ENCODE measurements at places on chromosomes 4 and X.

DNA sequence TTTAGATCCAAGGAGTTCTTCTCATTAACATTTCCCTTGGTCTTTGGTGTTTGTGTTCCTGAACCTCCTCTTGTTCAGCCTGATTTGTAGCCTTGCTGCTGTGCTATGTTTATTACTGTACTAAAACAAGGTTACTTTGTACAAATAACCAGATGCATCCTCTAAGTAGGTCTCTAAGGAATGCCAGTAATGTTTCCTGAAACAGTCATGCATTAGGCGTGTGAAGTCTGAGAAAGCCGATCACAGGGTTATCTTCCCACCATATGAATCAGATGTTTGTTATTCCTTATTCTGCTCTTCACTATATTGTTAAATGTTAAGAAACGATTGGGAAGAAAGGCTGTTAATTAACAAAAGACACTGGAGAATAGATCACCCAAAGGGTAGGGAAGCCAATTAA, 66.9 kb downstream of the GALNTL6 start:
- peak; percentile 91 for DNase-seq

DNA sequence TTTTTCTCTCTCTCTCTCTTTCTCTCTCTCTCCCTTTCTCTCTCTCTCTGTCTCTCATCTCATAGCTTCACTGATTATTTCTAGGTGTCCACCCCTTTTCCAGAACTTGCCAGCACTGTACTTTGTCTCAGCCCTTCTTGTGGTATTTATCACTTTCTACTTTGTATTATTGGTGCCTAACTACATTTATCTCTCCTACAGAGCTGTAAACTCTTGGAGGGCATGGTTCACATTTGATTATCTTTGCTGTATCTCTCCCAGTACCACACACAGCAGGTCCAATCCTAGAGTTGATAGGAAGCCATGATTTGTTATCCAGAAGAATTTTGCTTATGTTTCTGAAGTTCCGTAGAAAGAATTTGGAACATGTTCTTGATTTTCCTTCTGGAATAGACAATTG, 5.2 kb upstream of the PRKG2 start:
- DNase-seq, result no peak

GRCh38 chr4:156475322-156475721, 496.3 kb downstream of the PDGFC start:
- DNase-seq, result peak; percentile 74

GRCh38 chrX:9429767-9430166, 35.1 kb upstream of the TBL1X start:
- DNase-seq, result no peak

DNA sequence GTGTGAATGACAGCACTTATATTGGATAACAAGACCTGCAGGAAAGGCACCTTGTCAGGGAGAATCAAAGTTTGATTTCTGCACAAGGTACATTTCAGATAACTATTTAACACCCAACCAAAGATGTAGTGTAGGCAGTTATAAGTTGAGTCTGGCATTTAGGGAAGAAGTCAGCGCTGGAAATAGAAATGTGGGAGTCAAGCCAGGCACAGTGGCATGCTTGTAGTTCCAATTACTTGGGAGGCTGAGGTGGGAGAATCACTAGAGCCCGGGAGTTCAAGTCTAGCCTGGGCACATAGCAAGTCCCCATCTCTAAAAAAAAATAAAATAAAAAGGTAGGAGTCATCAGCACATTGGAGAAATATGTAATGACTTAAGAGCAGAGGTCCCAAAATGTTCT, 295.1 kb downstream of the ZNF674 start:
- no peak for DNase-seq

- DNase-seq, result peak; percentile 16
Observed at GRCh38 chr4:5940470-5941203, 47.8 kb upstream of the CRMP1 start.

DNA sequence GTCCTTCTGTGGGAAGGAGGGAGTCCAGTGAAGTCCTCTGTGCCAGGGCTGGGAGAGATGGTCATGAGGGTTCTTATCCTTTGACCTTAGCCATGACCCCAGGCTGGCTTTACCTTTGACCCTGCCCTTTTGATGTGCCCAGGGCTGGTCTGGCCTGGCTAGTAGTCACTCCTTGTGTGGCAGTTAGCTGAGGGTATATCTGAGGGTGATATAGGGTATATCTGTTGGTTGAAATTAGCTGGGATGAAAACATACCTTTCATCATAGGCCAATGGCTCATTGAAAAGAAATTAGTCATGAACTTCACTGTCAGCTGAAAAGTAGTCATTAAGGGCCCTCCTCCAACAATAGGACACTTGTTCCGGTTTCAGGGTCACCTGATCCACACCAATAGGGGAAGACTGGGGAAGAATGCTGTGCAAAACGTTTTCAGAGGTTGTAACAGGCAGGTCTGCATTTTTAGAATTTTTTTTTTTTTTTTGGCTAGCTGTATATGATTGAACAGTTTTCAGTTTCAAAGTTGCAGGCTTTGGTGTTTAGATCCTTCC, 74.6 kb upstream of the STOX2 start:
- DNase-seq, result no peak

GRCh38 chr4:82968972-82969371, 41.7 kb downstream of the LIN54 start:
- no peak for DNase-seq

DNA sequence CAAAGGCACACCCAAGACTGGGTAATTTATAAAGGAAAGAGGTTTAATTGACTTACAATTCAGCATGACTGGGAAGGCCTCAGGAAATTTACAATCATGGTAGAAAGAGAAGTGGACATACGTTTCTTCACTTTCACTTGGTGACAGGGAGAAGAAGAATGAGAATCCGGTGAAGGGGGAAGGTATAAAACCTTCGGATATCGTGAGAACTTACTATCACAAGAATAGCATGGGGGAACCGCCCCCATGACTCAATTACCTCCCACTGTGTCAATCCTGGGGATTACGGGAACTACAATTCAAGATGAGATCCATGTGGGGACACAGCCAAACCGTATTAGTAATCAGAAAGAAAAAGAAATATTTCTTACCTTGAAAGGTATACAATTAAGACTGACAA, 782.9 kb upstream of the HS3ST1 start:
- no peak for DNase-seq

GRCh38 chrX:22365460-22365859, 92.7 kb downstream of the CBLL2 start:
- DNase-seq, result peak; percentile 80

DNA sequence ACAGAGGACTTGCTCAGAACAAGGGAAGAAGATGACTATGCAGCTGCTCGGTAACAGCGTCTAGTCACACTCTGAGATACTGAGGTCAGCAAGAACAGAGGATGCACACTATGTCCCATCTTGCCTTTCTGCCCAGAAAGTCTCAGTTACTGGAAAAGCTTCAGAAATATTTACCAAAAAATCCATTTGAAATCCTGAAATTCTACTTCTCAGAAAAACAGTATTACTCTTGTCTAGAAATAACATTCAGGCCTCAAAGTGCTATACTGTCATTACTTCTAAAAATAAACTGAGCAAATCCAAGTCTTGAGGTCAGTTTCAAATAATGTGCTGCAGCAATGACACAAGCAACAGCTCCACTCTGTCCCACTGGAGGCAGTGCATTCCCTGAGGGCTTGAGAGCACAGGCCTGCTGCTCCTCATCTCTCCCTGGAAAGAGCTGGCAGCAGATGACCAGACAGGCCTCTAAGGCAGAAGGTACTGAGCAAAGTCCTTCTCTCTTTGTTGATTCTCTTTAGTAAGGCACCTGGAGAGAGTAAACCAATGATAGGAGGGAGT, 76.9 kb downstream of the CAMK2D start:
- DNase-seq, result peak; percentile 95

DNA sequence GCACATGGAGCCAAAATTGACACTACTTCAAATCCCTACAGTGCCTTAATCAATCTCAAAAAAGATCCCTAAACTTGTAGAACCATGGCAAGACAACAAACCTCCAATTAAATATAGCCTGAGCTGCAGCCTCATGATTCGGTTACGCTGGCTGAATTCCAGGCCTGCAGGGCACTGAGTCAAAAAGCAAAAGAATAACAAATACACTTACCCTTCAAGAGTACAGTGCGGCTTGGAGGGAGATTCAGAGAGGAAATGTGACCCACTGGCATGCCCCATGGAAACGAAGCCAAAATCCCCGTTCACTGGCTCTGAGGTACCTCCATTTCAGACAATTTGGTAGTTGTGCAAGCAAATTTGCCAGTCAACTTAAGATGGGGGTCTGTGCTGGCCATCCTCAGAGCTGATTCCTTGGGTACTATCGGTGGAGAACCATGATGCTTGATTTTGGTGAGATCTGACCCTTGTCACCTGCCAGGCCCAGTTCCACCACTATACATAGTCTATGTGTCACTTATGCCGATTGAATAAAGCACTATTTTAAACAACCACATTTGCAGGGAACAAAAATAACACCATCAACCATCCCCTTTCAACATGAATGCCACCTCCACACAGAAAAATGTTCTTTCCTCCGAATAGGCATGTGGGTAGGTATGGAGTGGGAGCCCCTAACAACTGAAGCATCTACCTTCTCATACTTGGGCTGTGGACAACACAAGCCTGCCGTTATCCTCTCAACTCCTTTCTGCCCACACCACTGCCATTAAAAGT, 2.1 kb downstream of the C4orf54 start:
- peak; percentile 39 for DNase-seq

GRCh38 chrX:43176686-43177085, 398.7 kb upstream of the PPP1R2C start:
- DNase-seq, result no peak

DNA sequence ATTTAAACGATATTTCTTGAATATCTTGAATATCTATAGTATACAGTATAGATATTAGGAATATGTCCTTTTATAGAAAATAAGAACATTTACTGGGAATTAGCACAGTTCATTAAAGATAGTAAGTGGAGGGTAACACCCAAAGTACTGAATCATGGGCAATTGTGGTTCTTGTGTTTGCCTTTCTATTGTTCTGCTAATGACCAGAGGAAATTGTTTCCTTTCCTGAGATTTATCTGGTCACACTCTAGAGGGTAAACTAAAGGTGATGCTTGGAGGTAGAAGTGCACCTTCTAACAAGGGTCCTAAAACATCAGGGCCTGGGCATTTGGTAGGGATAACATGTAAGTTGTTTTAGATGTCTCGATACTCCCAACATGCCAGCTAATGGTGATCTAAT, 241.3 kb upstream of the SFRP2 start:
- no peak for DNase-seq

GRCh38 chr4:60683973-60684372, 516.2 kb upstream of the ADGRL3 start:
- DNase-seq, result peak; percentile 97

- DNase-seq, result no peak
Observed at GRCh38 chrX:97267396-97268181, 383.9 kb downstream of the RPA4 start.

DNA sequence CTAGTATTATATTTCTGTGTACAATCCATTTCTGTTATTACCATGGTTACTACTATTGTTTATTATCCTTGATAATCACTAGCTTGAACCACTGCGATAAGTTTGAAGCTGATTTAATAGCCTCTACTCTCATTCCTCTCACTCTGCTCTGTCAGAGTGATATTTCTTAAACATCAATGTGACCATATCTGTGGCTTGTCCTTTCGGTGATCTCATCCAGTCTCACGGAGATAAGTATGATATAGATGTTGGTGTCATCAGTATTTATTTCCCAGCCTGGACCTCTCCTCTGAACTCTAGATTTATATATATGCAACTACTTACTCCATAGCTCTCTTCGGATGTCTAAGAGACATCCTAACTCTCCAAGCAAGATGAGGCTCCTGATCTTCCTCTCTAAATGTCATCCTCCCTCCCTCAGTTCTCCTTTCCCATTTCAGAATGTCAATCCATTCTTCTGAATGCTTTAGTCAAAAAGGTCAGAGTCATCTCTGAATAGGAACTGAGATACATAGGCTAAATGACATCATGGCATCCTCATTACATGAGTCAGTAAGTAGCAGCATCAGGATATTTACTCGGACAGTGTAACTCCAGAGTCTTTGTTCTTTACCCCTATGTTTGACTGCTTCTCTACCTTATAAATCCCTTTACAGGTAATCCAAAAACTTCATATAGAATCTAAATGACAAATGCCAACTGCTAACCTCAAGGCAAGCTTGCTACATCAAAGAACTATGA, 129.5 kb downstream of the PACRGL start:
- DNase-seq, result peak; percentile 51

DNA sequence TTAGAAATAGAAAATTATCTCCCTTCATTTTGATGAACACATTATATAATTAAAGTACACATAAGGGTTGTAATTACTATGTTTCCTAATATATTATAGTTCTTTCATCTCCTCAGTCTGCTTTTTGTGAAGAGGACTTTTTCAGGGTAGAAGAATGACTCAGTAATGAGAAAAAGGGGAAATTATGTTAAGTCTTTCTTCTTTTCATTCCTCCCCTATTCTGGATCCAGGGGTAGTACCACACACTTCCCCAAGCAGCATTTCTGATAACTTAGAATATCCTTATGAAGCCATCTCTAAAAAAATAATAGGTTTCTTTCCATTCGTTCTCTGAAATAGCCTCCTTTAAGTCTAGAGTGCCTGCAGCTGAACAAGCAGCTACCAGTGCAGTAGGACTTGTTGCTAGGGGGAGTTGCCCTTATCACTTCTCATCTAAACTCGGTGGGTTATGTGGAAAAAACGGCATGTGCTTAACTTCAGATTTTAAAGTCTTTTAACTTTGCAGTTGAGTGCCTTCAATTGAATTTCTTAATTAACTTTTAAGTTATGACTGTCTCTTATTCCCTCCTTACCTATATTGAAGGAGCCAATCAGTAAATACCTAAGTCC, 184.8 kb downstream of the ARHGAP24 start:
- DNase-seq, result no peak

DNA sequence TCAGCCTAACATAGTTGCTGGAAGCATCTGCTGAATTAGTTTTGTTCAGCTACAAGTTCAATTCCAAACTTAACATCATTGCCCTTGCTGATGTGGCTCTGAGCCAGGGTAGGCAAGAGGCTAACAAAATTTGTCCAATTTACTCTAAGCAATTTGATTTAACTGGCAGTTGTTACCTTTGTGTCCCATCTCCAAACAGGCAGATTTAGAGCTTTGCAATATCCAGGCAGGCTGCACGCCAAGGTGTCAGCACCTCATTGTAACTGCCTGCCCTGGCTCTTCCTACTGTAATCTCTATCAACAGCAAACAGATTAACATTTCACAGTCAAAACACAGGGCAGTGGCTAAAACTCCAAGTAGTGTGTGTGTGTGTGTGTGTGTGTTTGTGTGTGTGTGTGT, 2070.6 kb downstream of the PCDH7 start:
- no peak for DNase-seq

- DNase-seq, result no peak
Observed at GRCh38 chrX:48540480-48540879, 966 bp downstream of the TBC1D25 start.

- DNase-seq, result no peak
Observed at GRCh38 chrX:130498653-130499274, 97.0 kb downstream of the RBMX2 start.

GRCh38 chr4:101232074-101232776, 115.1 kb downstream of the PPP3CA start:
- peak; percentile 96 for DNase-seq

- no peak for DNase-seq
Observed at GRCh38 chr4:41320278-41320677, 63.5 kb downstream of the UCHL1 start.

- DNase-seq, result no peak
Observed at GRCh38 chr4:18106620-18107019, 85.1 kb upstream of the LCORL start.

GRCh38 chr4:74764119-74764518, 30.2 kb downstream of the BTC start:
- no peak for DNase-seq
